ENCODE measurements at places on chromosomes 4 and X. TPM values are rescaled to one million over a fixed set of nuclear protein-coding genes. Genes with fewer than 3 reads are reported as not detected.

Gene PLXNB3
- 5.5 TPM for total RNA-seq

Gene XPNPEP2
- 0.25 TPM for total RNA-seq

Gene GPR50
- not detected for total RNA-seq

Gene CT45A1
- not detected for total RNA-seq
